Right cardiac atrium (tissue), 5 donors: ENCODE measurements at places on chromosomes 16 and 17. TPM values are rescaled to one million over a fixed set of nuclear protein-coding genes. Genes with fewer than 3 reads are reported as not detected.

ACAP1 gene
- 22.5 TPM for total RNA-seq

CACNA1G gene
- 14.8 TPM for total RNA-seq

TBC1D3E gene
- not detected for total RNA-seq

ZFP3 gene
- total RNA-seq, result 12.0 TPM

ORAI3 gene
- total RNA-seq, result 14.6 TPM

GCGR gene
- not detected for total RNA-seq
